ENCODE measurements at places on chromosomes 1 and 21.

DNA sequence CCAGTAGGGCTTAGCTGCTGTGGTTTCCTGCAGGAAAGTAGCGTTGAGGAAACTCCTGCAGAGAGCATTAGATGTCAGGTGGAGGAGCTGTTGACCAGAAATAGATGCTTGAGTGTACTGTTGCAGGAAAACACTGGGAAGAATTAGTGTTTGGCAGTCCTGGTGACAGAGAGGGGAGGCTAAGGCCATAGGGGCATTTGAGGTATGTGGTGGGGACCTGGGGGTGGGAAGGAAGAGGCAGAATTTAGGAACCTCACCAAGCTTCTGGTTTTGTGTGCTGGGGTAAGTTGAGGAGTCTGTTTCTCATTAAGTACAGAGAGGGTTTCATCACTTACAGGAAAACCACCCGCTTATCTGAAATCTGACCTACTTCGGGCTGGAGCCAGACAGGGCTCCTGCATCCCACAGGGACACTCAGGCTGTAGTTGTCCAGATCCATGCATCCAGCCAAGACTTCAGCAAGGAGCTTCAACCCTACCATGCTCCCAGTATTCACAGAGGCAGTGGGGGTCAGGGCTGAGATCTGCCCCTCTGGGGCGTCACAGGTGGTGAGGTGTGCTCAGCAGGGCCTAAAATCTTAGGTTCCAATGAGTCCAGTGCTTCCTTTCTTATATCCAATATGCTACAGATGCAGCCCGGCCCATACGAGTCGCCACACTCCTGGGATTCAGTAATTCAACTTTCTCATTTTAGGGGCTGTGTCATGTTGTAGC is 15.1 kb downstream of the SH2D2A start:
- H3K27me3 ChIP-seq, result no peaks in the 10 kb centered on the region
- no peaks in the 10 kb centered on the region for H3K4me1 ChIP-seq
- peaks cover 4% of the 10 kb centered on the region for H3K36me3 ChIP-seq
- no peak overlapping the region for H3K4me3 ChIP-seq
- DNase-seq, result no peak

GRCh38 chr1:9127395-9128165 is 1.3 kb downstream of the GPR157 start:
- no peaks in the 10 kb centered on the region for H3K36me3 ChIP-seq
- no peak overlapping the region for H3K27ac ChIP-seq
- peak overlapping the region; percentile 75 for H3K4me3 ChIP-seq
- H3K4me1 ChIP-seq, result peaks cover 10% of the 10 kb centered on the region
- no peak for DNase-seq

- no peak for DNase-seq
- H3K27me3 ChIP-seq, result no peaks in the 10 kb centered on the region
- H3K36me3 ChIP-seq, result no peaks in the 10 kb centered on the region
- H3K27ac ChIP-seq, result no peak overlapping the region
These were observed 8.7 kb downstream of the KPNA6 start for GRCh38 chr1:32116531-32116930.

DNA sequence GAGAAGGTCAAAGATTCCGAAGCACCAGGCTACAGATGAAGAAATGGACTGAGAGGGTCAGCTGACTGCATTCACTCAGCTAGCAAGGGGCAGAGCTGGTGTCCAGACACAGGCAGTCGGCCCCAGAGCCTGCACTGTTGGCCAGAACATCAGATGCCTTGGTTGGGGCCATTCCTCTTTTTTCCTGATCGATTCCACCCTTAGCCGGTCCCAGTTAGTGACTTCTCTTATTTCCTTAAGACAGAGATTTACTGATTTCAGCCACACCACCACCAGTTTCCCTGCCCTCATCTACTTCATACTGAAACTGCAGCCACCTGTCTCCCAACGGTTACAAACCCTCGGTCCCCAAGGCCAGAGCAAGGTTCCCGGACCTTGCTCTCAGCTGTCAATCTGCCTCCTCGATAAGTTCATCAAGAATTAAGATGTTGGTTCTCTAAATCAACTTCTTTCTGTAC is 11.5 kb downstream of the CD58 start:
- no peak overlapping the region for H3K27ac ChIP-seq
- H3K4me1 ChIP-seq, result no peaks in the 10 kb centered on the region
- DNase-seq, result no peak
- peaks cover 17% of the 10 kb centered on the region for H3K36me3 ChIP-seq
- H3K27me3 ChIP-seq, result no peaks in the 10 kb centered on the region
- no peak overlapping the region for H3K4me3 ChIP-seq

GRCh38 chr1:118826669-118827068 is 161.5 kb downstream of the TBX15 start:
- DNase-seq, result no peak
- H3K4me1 ChIP-seq, result no peaks in the 10 kb centered on the region
- H3K4me3 ChIP-seq, result no peak overlapping the region
- H3K27me3 ChIP-seq, result no peaks in the 10 kb centered on the region
- no peak overlapping the region for H3K27ac ChIP-seq

GRCh38 chr1:89129911-89130310 is 4.0 kb upstream of the GBP2 start:
- no peak overlapping the region for H3K4me3 ChIP-seq
- H3K4me1 ChIP-seq, result peaks cover 4% of the 10 kb centered on the region
- DNase-seq, result no peak
- H3K36me3 ChIP-seq, result no peaks in the 10 kb centered on the region

DNA sequence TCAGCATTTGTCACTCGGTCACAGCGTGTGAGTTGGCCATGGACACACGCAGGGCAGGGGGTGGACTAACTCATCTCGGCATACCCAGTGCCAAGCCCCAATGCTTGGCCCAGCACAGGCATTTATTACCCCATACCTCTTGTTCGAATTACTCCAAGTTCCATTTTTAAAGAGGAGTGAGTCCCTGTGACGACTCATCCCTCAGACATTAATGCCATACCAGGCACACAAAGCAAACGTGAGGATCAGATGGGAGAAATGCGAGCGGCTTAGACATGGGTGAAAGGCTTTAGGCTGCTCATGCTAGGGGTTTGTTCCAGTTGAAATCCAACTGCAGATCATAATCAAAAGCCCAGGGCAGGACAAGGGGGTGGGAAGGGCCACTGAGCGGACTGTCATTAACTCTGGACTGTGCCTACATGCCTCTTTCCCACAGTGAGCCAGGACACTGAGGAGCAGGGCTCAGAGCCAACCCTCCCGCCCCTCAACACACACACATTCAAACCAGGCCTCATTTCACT is 118.5 kb upstream of the NGF start:
- peaks cover 2% of the 10 kb centered on the region for H3K27me3 ChIP-seq
- no peak for DNase-seq
- H3K27ac ChIP-seq, result no peak overlapping the region
- no peaks in the 10 kb centered on the region for H3K4me1 ChIP-seq
- H3K36me3 ChIP-seq, result no peaks in the 10 kb centered on the region
- H3K4me3 ChIP-seq, result no peak overlapping the region

GRCh38 chr1:167905671-167906070 is 8.3 kb downstream of the ADCY10 start:
- H3K4me3 ChIP-seq, result peak overlapping the region; percentile 7
- H3K27me3 ChIP-seq, result no peaks in the 10 kb centered on the region
- DNase-seq, result no peak
- H3K36me3 ChIP-seq, result peaks cover 8% of the 10 kb centered on the region

DNA sequence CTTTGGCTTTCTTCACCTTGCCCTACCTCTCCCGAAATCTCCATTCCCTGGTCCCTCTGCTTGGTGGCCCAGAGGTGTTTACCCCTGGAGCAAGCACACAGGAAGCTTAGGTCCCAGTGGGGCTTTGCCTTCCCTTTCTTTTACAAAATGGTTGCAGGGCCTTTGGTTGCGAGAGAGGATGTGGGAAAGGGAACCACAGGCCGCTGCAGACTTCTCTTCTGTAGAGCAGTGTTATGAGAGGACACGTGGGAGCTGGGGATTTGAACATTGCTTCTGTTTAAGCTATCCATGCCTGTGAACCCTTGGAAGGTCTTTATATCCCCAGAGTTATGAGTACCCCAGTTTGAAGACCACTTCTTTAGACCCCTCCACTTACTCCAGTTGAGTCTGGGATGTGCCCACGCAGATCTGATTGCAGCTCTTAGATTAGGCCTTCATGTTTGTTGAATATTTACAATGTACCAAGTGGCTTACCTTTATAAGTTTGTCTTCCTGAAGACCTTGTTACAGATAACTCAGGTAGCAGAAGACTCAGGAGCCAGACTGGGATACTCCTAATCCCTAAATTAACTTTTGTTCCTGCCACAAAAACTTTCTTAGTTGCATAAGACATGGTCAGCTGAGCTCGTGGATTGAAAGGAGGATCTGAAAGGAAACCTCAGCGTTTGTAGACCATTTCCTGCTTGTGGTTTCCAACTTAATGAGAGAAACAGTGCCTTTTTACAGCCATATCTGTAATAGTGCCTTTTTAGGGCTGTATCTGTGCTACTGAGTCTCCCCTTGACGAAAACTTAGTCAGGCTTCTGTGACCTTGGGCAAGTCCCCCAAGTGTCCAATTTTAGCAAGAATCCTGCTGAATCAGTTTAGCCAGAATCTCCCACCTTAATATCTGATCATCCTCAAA is 21.9 kb upstream of the IVNS1ABP start:
- no peaks in the 10 kb centered on the region for H3K27me3 ChIP-seq
- H3K36me3 ChIP-seq, result no peaks in the 10 kb centered on the region

DNA sequence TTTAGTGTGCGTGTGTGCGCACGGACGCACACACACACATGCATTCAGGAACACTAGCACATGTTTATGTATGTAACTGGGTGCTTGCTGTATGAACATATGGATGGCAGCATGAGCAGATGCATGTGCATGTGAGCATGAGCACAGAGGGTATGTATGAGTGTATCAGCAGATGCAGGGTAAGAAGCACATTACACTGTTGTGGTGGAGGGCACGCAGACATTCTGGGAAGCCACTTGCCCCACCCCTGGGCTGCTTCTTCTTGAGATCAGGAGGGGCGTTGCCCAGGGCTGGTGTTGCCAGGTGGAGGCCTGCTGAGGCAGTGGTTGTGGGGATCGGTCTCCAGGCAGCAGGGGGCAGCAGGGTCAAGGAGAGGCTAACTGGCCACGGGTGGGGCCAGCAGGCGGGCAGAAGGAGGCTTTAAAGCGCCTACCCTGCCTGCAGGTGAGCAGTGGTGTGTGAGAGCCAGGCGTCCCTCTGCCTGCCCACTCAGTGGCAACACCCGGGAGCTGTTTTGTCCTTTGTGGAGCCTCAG is 3.9 kb upstream of the P3R3URF start:
- H3K36me3 ChIP-seq, result no peaks in the 10 kb centered on the region
- no peaks in the 10 kb centered on the region for H3K27me3 ChIP-seq
- H3K4me3 ChIP-seq, result no peak overlapping the region
- peaks cover 8% of the 10 kb centered on the region for H3K4me1 ChIP-seq
- no peak overlapping the region for H3K27ac ChIP-seq

DNA sequence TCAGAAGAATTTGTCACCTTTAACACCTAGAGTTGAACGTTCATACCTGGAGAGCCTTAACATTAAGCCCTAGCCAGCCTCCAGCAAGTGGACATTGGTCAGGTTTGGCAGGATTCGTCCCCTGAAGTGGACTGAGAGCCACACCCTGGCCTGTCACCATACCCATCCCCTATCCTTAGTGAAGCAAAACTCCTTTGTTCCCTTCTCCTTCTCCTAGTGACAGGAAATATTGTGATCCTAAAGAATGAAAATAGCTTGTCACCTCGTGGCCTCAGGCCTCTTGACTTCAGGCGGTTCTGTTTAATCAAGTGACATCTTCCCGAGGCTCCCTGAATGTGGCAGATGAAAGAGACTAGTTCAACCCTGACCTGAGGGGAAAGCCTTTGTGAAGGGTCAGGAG is 52.3 kb downstream of the UBE4B start:
- no peaks in the 10 kb centered on the region for H3K27me3 ChIP-seq
- DNase-seq, result no peak
- H3K4me3 ChIP-seq, result no peak overlapping the region
- H3K27ac ChIP-seq, result peak overlapping the region; percentile 68
- H3K4me1 ChIP-seq, result peaks cover 26% of the 10 kb centered on the region
- peaks cover 7% of the 10 kb centered on the region for H3K36me3 ChIP-seq

DNA sequence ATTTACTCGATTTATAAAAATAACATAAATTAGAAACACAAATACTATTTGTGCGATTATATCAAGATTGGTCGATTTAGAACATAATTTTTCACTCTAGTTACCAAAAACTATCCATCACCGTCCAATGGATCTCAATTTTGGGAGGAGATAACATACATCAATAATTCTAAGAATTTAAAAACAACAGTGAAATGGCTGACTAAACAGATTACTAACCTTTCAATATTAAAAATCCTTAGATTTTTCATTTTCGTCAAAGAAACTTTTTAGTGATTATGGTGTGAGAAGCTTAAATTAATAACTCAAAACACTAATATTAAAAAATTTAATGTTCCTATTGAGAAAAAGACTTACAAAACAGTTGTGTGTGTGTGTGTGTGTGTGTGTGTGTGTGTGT is 75.1 kb upstream of the RBM34 start:
- H3K4me3 ChIP-seq, result no peak overlapping the region
- no peaks in the 10 kb centered on the region for H3K27me3 ChIP-seq
- no peak for DNase-seq
- no peak overlapping the region for H3K27ac ChIP-seq

- DNase-seq, result no peak
- H3K4me1 ChIP-seq, result no peaks in the 10 kb centered on the region
- H3K27me3 ChIP-seq, result no peaks in the 10 kb centered on the region
- no peak overlapping the region for H3K4me3 ChIP-seq
- H3K27ac ChIP-seq, result no peak overlapping the region
These were observed 60.7 kb upstream of the TEKT2 start for GRCh38 chr1:36023098-36023769.

DNA sequence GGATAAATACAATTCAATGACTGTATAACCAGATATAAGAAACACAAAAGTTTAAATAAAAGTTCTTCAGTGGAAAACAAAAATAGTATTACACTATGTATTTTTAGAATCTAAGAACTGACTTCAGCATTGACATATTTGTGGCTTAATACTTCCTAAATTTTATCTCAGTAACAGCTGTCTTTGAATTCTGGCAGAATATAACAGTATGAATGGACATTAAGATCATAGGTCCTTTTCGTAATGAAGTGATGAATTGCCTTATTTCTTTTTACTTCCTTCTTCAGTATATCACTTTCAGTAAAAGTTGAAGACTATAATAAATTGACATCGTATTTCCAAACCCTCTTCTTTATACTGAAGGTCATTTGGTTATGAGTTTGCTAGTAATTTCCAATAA is 1030.0 kb downstream of the MRPL39 start:
- no peaks in the 10 kb centered on the region for H3K36me3 ChIP-seq
- H3K27me3 ChIP-seq, result no peaks in the 10 kb centered on the region
- DNase-seq, result no peak
- H3K27ac ChIP-seq, result no peak overlapping the region
- no peaks in the 10 kb centered on the region for H3K4me1 ChIP-seq

DNA sequence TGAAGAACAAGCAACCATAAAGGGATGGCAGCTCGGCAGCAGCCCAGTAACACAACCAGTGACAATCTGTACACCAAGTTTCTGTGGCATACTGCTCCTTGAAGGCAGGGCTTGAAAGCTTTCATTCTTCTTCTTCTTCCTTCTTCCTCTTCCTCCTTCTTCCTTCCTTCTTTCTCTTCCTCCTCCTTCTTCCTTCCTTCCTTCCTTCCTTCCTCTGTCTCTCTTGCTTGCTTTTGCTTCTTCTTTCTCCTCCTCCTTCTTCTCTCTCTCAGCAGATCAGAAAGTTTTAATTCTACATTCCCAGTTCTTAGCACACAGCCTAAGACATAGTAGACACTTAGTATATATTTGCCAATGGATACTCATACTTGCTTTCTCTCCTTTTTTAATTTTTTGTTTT is 95.9 kb downstream of the GLUL start:
- no peak overlapping the region for H3K27ac ChIP-seq
- H3K27me3 ChIP-seq, result no peaks in the 10 kb centered on the region
- peaks cover 45% of the 10 kb centered on the region for H3K4me1 ChIP-seq
- H3K4me3 ChIP-seq, result no peak overlapping the region
- no peaks in the 10 kb centered on the region for H3K36me3 ChIP-seq
